AG20443 (cell line): ENCODE measurements at places on chromosomes 3 and 15.

DNA sequence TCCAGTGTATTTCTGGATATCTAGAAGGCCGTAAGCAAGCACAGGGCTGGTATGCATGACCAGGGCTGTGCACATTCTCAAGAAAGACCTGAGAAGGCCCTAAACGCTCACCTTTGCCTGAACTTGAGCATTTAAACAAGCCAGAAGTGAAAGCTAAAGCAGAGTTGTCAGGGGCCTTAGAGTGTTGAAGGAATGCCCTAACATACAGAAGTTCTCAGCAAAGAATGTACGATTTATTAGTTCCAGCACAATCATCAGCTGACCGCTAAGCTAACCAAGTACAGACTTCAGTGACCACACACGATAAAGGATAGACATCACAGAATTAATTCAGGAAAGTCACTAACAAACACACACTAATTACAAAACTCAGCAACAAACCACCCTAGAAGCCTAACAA is 8.7 kb downstream of the HLTF start:
- DNase-seq, result peak; percentile 43

DNA sequence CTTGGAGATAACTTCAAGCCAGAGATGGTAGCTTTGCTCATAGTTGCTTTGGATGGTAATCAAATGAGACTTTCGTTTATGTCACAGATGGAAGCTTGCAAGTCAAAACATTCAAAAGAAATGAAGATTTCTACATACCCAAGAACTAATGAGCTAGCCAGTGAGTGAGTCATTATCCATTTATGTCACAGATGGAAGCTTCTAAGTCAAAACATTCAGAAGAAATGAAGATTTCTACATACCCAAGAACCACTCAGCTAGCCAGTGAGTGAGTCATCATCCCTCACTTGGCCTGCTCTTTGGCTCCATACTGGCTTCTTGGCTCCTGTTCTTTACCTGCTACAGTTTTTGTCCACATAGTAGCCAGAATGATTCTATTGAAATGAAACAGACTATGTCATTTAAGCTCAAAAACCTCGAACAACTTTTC is 559.8 kb upstream of the CBLB start:
- peak; percentile 88 for DNase-seq

- DNase-seq, result peak; percentile 13
Measured at GRCh38 chr3:18283680-18284079, 141.5 kb downstream of the SATB1 start.

- DNase-seq, result peak; percentile 63
Measured at GRCh38 chr3:186839874-186840641, 2.5 kb upstream of the ADIPOQ start.
